ENCODE measurements at places on chromosomes 2 and 18. TPM values are rescaled to one million over a fixed set of nuclear protein-coding genes. Genes with fewer than 3 reads are reported as not detected.

The CDKL4 gene
- total RNA-seq: not detected

The M1AP gene
- total RNA-seq: 0.13 TPM

The KCNG2 gene
- total RNA-seq: not detected

The ICOS gene
- not detected for total RNA-seq

The LRP1B gene
- total RNA-seq: 0.03 TPM

The GKN2 gene
- not detected for total RNA-seq

The GRB14 gene
- 3.8 TPM for total RNA-seq

The SLC40A1 gene
- total RNA-seq: 0.57 TPM

The IL37 gene
- total RNA-seq: not detected

The DSC3 gene
- 0.11 TPM for total RNA-seq

The FAP gene
- total RNA-seq: not detected

The MTA3 gene
- 24.0 TPM for total RNA-seq

The ALK gene
- total RNA-seq: 0.06 TPM

The CD8B2 gene
- total RNA-seq: not detected

The ZC3H8 gene
- 14.3 TPM for total RNA-seq

The SH3RF3 gene
- total RNA-seq: 4.1 TPM

The FRZB gene
- not detected for total RNA-seq

The NMUR1 gene
- total RNA-seq: not detected

The CPO gene
- total RNA-seq: not detected

The ACSL3 gene
- total RNA-seq: 138 TPM

The MBD2 gene
- 35.6 TPM for total RNA-seq

The FAM228A gene
- total RNA-seq: not detected
